Brain (organoid and tissue), 16 donors: ENCODE measurements at places on chromosomes 11 and 22. TPM values are rescaled to one million over a fixed set of nuclear protein-coding genes. Genes with fewer than 3 reads are reported as not detected.

TUBA8 gene
- polyA plus RNA-seq, result 14.4 TPM

NPAS4 gene
- not detected for polyA plus RNA-seq

AIFM3 gene
- polyA plus RNA-seq, result 33.8 TPM

C22orf42 gene
- 3.9 TPM for polyA plus RNA-seq

PDE3B gene
- 0.48 TPM for polyA plus RNA-seq

MYO18B gene
- polyA plus RNA-seq, result 2.6 TPM

POLR2L gene
- polyA plus RNA-seq, result 104 TPM

HOATZ gene
- polyA plus RNA-seq, result not detected

PKP3 gene
- 0.32 TPM for polyA plus RNA-seq

PGA4 gene
- polyA plus RNA-seq, result 0.66 TPM

OR52E8 gene
- not detected for polyA plus RNA-seq

ATM gene
- polyA plus RNA-seq, result 6.2 TPM

INPPL1 gene
- polyA plus RNA-seq, result 275 TPM

PPP6R2 gene
- polyA plus RNA-seq, result 32.0 TPM

MOV10L1 gene
- 0.58 TPM for polyA plus RNA-seq

USH1C gene
- 20.5 TPM for polyA plus RNA-seq

MS4A4E gene
- polyA plus RNA-seq, result not detected

PLAAT2 gene
- not detected for polyA plus RNA-seq

CCS gene
- polyA plus RNA-seq, result 37.9 TPM

FJX1 gene
- polyA plus RNA-seq, result 8.1 TPM

OR8G5 gene
- polyA plus RNA-seq, result not detected

ACTN3 gene
- 0.10 TPM for polyA plus RNA-seq

BTG4 gene
- polyA plus RNA-seq, result not detected
